Sigmoid colon (tissue), 7 donors: ENCODE measurements at places on chromosomes 11 and 22. TPM values are rescaled to one million over a fixed set of nuclear protein-coding genes. Genes with fewer than 3 reads are reported as not detected.
A peak's percentile ranks its signal among the peaks of the same experiment; 100 is the strongest.

PPME1 gene
- 19.3 TPM for total RNA-seq

GRCh38 chr22:20957683-20958431, 9.2 kb upstream of the AIFM3 start:
- peak overlapping the region; percentile 47 for H3K27ac ChIP-seq
- no peaks in the 10 kb centered on the region for H3K4me1 ChIP-seq
- H3K36me3 ChIP-seq = peaks cover 12% of the 10 kb centered on the region
- H3K27me3 ChIP-seq = no peaks in the 10 kb centered on the region

DNA sequence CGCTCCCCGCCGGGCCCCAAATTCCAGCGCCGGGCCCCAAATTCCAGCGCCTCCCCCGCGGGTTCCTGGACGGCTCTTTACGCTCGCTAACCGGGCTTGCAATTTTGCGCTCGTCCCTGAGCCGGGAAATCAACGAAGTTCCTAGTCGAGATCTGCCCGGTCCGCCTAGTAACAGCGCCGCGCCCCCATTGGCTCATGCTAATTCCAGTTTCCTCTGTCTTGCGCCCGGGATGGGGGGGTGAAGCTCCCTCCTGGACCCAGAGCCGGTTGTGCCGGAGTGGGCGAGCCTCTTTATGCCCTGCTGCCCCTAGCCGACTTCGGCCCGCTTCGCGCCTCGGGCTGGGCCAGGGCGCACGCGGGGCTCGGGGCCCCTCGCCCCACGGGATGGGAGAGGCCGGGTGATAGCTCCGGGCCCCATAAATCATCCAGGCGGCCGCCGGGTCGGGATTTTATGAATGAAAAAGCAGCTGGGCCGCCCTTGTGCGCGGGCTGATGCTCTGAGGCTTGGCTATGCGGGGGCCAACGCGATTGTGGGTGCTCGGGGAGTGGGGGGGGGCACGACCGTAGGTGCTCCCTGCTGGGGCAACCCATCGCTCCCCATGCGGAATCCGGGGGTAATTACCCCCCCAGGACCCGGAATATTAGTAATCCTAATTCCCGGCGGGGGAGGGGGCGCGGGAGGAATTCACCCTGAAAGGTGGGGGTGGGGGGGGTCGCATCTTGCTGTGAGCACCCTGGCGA, 1.8 kb upstream of the CCND1 start:
- no peaks in the 10 kb centered on the region for H3K36me3 ChIP-seq
- peak; percentile 91 for DNase-seq
- H3K27ac ChIP-seq = peak overlapping the region; percentile 48
- H3K4me3 ChIP-seq = peak overlapping the region; percentile 45
- peaks cover 95% of the 10 kb centered on the region for H3K27me3 ChIP-seq
- H3K4me1 ChIP-seq = peaks cover 79% of the 10 kb centered on the region

GRCh38 chr11:124174001-124174583, 9.1 kb upstream of the OR10D3 start:
- H3K27me3 ChIP-seq = no peaks in the 10 kb centered on the region
- no peak overlapping the region for H3K27ac ChIP-seq
- no peaks in the 10 kb centered on the region for H3K36me3 ChIP-seq
- DNase-seq = no peak

DNA sequence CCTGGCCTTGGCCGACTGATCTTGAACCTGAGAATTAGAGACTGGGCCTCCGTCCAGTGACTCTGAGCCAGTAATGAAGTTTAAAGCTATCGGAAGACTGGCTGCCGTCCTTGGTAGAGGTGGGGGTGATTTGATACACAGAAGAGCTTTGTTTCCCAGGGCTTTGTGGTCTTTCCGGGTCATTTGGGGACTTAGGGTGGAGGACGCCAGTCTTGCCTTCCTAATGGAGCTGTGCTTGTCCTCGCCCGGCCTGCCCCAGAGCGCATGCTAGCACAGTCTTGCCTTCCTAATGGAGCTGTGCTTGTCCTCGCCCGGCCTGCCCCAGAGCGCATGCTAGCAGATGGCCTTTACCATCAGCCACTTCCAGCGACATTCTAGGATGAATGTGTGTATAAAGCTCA, 65.8 kb downstream of the ST3GAL4 start:
- H3K27ac ChIP-seq = peak overlapping the region; percentile 40
- no peak overlapping the region for H3K4me3 ChIP-seq
- no peaks in the 10 kb centered on the region for H3K27me3 ChIP-seq

DNA sequence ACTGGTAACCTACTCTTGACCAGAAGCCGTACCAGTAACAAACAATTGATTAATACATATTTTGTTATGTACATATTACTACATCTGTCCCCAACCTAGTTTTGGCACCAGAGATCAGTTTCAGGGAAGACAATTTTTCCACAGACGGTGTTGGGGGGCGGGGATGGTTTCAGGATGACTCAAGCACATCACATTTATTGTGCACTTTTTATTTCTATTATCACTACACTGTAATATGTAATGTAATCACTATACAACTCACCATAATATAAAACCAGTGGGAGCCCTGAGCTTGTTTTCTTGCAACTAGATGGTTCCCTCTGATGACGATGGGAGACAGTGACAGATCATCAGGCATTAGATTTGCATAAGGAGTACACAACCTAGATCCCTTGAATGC, 15.5 kb downstream of the DGCR8 start:
- DNase-seq = no peak
- no peaks in the 10 kb centered on the region for H3K4me1 ChIP-seq
- H3K36me3 ChIP-seq = peaks cover 88% of the 10 kb centered on the region

- H3K4me1 ChIP-seq = no peaks in the 10 kb centered on the region
- H3K27me3 ChIP-seq = peaks cover 42% of the 10 kb centered on the region
- H3K4me3 ChIP-seq = no peak overlapping the region
- DNase-seq = peak; percentile 38
- H3K27ac ChIP-seq = no peak overlapping the region
These were observed 5.6 kb upstream of the MUC6 start for GRCh38 chr11:1041936-1042608.

GRCh38 chr11:117095284-117096161, 2.7 kb downstream of the SIK3 start:
- H3K4me3 ChIP-seq = no peak overlapping the region
- H3K27ac ChIP-seq = peak overlapping the region; percentile 99
- H3K36me3 ChIP-seq = no peaks in the 10 kb centered on the region
- no peaks in the 10 kb centered on the region for H3K27me3 ChIP-seq
- peaks cover 51% of the 10 kb centered on the region for H3K4me1 ChIP-seq
- no peak for DNase-seq
